ENCODE measurements at places on chromosomes 3 and 15.

- DNase-seq, result no peak
Observed at GRCh38 chr3:169133178-169134161, 530.0 kb downstream of the MECOM start.

- DNase-seq, result no peak
Observed at GRCh38 chr3:162134571-162134970, 638.0 kb downstream of the OTOL1 start.

GRCh38 chr3:29280404-29281093, at the start of gene RBMS3:
RBMS3 (plus strand) TSS chr3:29281071.
- peak; percentile 38 for DNase-seq

- no peak for DNase-seq
Observed at GRCh38 chr3:179646177-179646576, 6.7 kb upstream of the USP13 start.

- no peak for DNase-seq
Observed at GRCh38 chr15:51735228-51736010, 2.0 kb downstream of the LYSMD2 start.

GRCh38 chr3:71262364-71263265, 320.9 kb downstream of the FOXP1 start:
- no peak for DNase-seq

- no peak for DNase-seq
Observed at GRCh38 chr15:55873024-55873720, 120.2 kb downstream of the NEDD4 start.
